ENCODE measurements at places on chromosomes 5 and 9.

DNA sequence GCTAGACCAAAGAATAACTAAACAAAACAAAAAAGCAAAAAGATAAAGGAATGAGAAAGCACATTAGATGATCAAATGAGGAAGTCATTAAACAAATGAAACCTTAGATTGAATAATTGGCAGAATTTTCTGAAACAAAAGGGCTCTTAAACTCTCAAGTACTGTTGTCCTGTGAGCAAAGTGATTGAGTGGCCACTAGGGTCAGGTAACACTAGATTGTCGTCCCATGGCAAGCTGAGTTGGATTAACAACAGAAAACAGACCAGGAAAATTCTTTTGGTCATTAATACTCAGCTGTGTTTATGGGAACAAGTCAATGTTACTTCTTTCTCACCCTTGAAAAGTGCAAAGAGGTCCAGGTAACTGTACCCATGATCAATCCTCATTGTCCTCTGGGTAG, 81.6 kb upstream of the MRPS30 start:
- DNase-seq: no peak

DNA sequence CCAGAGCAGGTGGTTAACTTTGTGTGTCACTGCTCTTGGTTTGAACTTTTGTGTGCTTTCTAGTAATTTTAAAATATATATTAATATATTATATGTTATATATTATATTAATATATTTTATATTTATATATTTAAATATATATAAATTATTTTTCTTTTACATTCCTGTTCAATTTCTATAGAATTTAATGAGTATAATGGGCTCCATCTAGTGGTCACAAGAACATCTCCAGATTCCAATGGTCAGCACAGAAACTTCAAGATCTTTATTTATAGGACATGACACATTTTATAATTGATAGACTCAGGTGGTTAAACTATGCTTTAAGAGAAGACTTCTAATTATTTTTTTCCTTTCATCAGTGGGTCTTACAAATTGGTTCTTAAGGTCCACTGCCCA, 39.1 kb downstream of the COL23A1 start:
- DNase-seq: no peak

- DNase-seq: no peak
Observed at GRCh38 chr9:94984891-94985476, 258.5 kb downstream of the AOPEP start.

- no peak for DNase-seq
Observed at GRCh38 chr9:109408759-109409462, 88.1 kb upstream of the EPB41L4B start.

DNA sequence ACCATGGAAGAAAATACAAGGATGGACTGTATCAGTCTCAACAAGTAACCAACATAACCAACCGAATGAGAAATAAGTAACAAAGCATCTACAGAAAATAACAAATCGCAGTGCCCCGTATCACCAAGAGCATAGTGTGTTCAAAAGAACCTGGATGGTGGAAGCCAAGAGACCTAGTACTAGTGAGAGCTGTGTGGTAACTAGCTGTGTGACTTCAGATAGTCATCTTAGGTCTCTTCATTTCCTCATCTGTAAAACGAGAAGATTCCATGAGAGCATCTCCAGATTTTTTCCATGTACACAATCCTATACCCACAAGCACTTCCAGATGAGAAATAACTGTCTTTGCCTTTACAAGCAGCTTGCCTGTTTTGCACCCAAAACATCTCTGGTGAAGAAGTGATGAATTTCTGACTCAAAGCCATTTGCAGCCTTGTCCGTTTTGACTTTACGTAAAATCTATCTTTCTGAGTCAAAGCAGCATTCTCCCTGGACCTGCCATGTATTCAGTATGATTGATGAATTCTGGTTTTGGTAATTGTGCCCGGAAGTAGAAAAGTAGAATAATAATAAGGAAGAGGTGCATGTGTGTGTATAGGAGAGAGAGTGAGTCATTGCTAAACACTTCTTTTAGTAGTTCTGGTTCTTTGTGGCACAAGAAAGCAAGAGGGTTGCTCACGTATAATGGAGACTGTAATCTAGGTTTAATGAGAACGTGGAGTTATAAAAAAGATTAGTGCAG, 41.0 kb downstream of the AOPEP start:
- no peak for DNase-seq

- no peak for DNase-seq
Observed at GRCh38 chr9:121198512-121199042, 3.1 kb downstream of the RAB14 start.

GRCh38 chr9:105457560-105458294, 9.9 kb downstream of the FSD1L start:
- DNase-seq: no peak

DNA sequence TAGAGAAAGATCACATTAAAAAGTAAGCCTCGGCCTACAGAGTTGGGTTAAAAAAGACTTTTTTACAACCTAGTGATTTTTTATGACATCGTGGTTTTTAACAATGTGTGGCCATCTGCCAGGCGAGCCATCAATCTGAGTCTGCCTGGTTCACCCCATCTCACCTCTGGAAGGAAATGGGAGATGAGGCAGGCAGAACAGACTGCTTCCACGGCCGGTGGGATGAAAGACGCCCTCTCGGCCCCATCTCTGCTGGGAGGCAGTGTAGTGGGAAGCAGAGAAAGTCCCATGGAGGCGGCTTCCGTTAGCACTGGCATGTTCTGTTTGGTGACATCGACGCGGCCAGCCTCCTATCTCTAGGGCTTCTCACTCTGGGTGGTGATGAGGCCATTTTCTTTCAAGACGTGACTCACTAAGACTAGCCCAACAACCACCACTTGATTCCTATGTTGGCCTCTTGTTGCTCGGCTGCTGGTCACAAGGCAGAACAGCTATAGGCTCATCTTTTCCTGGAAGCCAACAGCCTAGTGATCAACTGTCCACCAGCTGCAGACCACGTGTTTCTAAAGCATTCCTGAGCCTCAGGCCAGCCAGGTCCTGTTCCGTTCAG, 132.4 kb upstream of the OTULINL start:
- DNase-seq: no peak

DNA sequence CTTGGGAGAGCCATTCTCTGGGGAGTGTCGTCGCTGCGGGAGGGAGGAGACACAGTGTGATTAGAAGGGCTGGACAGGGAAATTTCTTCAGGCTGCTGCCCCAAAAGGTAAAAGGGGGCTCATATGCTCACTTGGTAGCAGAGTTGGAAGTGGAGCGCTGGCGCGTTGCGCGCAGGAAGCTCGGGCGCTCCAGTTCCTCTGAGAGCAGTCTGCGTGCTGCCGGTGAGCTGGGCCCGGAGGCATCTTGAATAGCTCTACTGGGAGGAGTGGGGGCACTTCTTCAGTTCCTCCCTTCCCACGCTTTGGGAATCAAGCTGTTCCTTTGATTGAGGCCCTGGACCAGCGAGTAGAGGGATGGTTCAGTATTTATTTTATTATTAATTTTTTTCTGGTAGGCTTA, 2.7 kb downstream of the RXFP3 start:
- no peak for DNase-seq

- no peak for DNase-seq
Observed at GRCh38 chr5:173907686-173908371, 19.7 kb downstream of the CPEB4 start.

GRCh38 chr5:43981556-43981955, 378.6 kb downstream of the NNT start:
- DNase-seq: no peak

GRCh38 chr5:133059621-133060020, 7.8 kb downstream of the HSPA4 start:
- DNase-seq: no peak

- DNase-seq: no peak
Observed at GRCh38 chr9:97559111-97559514, 57.6 kb downstream of the TMOD1 start.

DNA sequence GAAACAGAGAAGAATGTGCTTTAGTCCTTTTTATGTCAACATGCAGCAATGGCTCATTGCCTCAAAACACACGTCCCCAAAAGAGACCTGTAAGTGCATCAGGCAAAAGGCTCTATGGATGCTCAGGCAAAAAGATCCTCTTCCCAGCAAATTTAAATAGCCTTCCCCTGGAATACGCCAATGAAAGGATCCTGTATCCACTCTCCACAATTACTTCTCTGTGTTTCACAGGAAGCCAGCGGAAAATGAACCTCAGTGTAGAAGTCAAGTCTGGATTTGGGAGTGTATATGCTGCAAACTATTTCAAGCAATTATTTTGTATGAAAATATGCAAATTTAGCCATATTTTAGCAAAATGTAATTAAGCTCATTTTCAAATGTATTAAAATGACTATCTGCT, 217.9 kb downstream of the EPB41L4A start:
- DNase-seq: no peak

DNA sequence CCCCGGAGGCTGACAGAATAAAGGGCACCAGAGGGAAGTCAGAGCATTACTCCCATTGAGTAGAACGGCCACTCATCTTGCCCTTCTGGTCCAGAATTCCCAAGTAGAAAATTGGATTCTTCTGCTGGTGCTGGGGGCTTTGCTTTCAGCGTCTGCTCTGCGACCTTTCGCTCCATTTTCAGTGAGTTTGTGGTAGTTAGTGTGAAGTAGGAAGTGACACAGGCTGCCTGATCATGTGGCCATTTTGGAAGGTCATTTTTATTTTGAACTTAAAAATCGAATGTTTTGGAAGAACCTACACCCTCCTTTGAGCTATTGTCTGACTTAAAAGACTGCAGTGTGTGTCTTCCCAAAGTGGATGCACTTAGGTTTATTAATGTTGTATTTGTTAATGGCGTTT, 56.7 kb upstream of the FAM120AOS start:
- DNase-seq: no peak

GRCh38 chr5:3107156-3107611, 355.7 kb upstream of the IRX2 start:
- no peak for DNase-seq

DNA sequence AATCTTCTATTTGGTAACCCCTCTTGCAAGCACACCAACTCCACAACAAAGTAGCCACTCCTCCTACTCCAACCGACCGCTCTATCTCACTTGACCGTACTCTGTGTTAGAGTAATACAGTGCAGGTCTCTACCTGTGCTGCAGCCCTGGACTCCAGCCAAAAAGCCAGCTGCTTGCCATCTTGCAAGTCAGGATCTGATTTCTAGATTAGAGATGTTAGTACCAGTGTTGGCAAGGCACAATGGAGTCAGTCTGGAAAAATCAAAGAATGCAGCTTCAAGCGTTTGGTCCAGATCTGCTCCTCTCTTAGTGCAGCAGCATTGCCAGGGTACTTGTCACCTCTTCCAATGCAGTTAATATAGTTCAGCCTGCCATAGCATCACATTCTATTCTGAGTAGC, 477.6 kb downstream of the ZSWIM6 start:
- DNase-seq: no peak

DNA sequence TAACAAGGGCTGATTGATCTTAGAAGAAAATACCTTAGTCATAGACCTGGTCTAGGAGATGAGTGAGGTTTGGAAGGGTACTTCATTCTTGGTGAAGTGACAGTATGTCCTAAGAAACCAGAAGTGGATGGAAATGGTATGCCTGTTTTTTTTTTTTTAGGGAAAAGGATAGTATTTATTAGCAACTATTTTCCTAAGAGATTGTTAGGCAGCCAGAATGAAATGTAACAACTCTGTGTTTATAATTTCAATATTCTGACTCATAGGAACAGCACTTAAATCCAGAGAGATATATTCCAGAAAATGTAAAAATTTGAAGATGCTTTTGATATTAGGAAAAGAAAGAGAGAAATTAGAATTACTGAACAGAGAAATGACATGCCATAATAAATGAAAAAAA, 21.2 kb upstream of the ARL14EPL start:
- DNase-seq: no peak

DNA sequence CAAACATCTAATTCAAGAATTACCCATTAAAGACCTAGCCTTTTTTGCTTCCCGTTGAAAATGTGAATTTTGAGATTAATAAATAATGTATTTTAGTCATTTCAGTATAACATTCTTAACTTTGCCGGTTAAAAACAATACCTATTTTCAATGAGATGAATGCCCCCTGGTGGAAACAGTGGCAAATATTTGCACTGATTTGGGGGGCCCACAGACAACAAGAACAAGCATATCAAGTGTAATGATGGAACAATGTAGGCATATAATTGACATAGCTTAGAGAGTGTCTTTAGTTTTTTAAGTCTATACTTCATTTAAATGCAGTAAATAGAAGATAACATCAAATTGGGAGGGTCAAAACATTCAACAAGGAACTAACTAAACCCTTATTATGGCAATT, 111.9 kb downstream of the NTRK2 start:
- no peak for DNase-seq
